Activated CD4-positive, alpha-beta T cell treated with anti-CD3 and anti-CD28 coated beads for 1 hour (primary cell): ENCODE measurements at places on chromosomes 3 and 15.

DNA sequence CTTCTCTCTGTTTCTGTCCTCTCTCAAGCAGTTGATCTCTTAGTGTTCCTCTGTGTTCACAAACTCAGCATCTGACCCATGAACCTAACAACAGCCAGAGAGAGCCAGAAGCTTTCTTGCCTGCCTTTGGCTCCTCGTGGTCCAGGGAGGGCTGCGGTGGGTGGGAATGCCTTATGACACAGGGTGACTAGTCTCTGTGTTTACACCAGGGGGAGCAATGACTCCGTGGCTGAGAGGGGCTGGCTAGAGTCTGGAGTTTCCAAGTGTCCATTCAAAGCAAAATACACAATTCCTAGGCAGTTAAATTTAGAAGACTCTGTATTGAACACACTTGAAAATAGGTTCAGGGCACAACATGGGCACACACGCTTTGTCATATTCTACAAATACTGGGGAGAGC, 370.0 kb upstream of the FRG2C start:
- DNase-seq = no peak

- no peak for DNase-seq
These were observed 16.3 kb downstream of the SYNM start for GRCh38 chr15:99121207-99121606.

DNA sequence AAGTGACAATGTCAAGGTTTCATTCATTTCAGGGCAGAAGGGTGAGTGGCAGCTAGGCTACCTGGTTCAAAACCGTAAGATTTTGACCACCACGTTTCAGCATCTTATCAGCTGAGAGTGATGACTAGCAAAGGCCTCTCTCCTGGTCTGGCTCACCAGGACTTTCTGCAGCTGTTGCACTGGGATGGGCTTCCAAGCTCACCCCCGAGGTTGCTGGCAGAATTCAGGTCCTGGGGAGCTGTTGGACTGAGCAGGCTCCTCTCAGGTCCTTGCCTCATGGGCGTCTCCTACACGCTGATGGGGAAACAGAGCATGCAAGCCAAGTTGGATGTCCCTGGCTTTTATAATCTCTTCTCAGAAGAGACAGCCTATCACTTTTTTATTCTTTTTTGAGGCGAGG, 88.8 kb upstream of the RNU6-1 start:
- no peak for DNase-seq

DNA sequence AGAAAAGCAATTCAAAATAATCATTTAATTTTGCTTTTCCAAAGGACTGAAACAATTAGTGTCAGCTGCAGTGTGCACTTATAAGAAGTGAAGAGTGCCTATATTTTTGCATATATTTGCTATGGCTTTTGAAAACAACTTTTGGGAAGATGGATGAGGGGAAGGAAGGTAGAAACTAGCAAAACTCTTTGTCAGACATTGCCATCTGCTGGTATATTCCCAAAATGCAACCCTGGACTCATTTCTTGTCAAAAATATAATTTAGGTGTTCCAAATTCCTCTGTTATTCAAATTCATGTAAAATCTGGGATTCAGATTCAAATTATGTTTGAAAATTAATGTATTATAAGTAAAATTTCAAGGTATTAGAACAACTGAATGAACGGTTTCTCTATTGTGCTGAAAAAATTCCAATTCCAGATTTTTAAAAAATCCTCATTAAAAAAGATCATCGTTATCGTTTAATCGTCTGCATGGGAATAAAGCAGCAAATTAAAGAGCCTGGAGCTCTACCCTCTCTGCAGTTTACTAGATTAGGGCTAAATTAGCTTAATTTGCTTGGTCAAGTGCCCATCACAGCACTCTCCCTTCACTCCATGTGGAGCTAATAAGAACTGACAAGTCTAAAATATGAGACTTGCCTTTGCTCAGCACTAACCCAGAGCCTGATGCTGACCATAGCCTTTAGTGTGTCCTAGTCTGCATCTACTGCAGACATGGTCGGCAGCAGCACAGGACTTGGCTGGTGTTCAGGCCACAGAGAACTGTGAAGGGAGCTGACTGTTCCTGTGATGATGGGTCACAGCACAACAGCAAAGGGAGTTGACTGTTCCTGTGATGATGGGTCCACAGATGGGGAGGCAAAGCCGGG, 67.9 kb upstream of the MITF start:
- no peak for DNase-seq

DNA sequence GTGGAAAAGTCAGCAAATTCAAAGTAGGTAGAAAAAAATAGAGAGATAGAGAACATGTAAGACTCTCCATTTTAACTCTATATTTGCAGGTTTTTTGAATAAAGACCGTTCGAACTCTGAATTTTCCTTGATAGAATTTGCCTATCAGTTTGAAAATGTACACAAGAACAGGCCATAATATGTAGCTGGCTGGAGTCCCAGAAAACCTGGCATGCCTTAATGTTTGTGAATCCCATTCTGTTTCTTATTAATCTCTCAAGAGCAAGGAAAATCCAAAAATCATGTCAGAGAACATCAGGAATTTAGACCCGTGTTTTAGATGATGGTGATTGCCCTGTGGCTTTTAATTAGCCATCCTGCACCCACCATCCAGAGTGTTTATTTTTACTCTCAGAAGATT, 7.2 kb upstream of the CFAP161 start:
- no peak for DNase-seq

DNA sequence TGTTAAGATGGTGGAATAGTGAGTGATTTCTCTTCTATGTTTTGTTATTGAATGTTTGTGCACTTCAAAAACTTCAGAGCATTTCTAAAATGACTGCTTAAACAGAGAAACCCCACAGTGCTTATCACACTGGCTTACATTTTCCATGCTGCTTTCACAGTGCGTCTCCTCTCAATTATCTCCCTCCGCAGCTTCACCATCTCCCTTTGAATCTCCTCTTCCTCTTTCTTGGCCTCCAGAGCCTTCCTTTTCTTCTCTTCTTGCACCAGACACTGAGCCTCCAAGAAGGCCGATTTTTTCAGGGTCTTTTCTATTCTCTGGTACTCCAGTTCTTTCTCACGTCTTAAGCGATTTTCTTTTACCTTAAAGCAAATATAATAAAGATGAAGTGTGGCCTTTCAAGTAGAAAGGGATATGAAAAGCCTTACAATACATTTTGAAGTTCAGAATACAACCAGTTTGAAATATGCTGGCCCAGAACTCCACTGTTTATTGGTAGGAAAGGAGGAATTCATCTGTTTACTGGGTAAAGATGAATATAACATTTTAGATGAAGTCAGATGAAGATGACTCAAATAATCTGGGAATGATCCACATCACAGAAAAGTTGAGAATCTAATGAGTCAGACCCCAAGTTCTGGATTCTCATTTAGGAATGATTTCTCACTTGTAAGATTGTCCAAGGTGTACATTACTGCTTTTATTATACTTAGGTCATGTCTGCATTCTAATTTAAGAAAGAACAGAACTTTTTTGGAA, 21.4 kb downstream of the CCDC191 start:
- DNase-seq = no peak

DNA sequence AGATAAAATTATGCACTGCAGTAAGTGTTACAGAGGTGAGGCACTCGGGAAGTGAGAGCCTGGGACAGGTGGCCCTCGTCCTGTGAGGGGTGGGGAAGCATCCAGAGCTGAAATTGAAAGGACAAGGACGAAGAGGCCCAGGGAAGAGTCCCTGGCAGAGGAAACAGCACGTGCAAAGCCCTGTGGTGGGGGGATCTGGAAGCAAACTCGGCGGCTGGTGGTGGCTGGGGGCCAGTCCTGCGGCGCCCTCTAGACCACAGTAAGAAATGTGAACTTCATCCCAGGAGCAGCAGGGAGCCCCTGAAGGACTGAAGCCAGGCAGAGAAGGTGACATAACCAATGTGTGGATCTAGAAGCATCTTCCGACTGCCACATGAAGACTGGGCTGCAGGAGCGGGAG, 42.8 kb downstream of the GRIP2 start:
- no peak for DNase-seq
